ENCODE measurements at places on chromosomes 5 and 9.

DNA sequence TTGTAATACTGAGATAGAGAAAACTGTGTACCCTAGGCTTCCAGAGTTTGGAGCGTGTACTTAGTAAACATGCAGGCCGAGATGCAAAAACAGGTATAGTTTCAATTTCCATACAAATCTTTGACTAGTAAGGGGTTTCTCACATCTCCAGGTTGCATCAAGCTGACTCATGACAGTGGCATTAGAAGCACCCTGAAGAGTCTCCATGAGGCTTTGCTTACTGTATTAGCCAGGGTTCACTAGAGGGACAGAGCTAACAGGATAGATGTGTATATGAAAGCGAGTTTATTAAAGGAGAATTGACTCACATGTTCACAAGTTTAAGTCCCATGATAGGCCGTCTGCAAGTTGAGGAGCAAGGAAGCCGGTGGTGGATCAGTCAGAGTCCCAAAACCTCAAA lies 275.3 kb upstream of the CDH6 start:
- no peak for DNase-seq

GRCh38 chr5:98783051-98783649 lies 9.7 kb downstream of the RGMB start:
- no peak for DNase-seq

- no peak for DNase-seq
Measured at GRCh38 chr9:94649100-94649819, 9.9 kb upstream of the FBP1 start.

GRCh38 chr5:42620579-42621216 lies 135.9 kb upstream of the CCDC152 start:
- no peak for DNase-seq

- no peak for DNase-seq
Measured at GRCh38 chr9:119181561-119181960, 187.7 kb downstream of the BRINP1 start.

- no peak for DNase-seq
Measured at GRCh38 chr5:162268694-162269481, 201.3 kb downstream of the GABRG2 start.

- DNase-seq: no peak
Measured at GRCh38 chr5:19782566-19782965, 205.4 kb downstream of the CDH18 start.

DNA sequence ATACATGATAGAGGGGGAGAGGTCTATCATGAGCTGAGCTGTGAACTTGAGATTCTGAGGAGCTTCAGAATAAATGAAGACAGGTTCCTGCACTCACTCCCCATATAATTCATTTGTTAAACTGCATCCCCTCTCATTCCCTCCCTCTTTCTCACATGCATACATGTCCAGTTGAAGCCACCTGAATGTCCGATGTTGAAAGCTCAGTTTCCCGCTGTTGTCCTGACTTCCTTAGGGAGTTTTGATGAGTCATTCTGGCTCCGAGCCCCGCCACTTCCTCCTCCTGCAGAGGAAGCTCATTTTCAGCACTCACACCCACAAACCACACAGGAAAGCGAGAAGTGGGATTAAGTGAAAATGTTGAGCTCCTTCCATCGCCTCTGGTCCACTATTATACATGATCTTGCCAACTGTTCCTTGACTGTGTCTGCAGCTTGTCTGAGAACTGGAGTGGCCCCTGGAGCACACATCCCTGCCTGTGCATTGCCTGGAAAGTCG lies 121.2 kb downstream of the CEMIP2 start:
- DNase-seq: no peak

DNA sequence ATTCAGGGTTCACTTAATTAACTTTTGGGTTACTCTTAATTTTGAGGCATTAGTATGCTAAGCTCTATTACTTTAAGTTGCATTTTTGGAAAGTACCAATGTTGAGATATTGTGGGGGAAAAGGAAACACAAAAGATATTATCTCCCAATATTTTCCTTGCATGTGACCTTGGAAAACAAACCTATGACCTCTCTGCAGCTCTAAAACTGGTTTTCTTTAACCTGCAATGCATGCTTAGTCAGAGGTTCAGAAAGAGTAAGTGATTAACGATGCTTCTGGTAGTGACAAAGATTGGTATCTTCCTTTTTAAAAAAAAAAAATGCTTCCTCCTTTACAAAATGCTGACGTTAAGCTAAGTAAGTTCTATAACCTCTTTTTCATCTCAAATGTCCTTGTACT lies 44.9 kb upstream of the CDH18 start:
- no peak for DNase-seq

DNA sequence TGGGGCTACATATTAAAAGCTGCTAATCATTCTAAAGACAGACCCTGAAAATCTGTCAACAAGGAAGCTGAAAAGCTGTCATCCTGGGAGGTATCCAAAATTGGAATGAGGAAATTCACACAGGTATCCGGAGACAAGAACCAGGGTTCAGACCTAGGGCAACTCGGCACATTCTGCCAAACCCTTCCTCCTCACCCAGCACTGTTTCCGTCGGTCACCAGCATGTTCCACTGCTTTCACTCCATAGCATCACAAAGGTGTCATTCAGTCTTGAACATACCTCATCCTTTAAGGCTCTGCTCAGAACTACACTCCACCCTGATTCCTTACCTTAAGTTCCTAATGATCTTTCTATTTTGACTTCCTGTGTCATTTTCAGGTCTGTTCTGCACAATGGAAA lies 153.1 kb upstream of the RASA1 start:
- DNase-seq: no peak

DNA sequence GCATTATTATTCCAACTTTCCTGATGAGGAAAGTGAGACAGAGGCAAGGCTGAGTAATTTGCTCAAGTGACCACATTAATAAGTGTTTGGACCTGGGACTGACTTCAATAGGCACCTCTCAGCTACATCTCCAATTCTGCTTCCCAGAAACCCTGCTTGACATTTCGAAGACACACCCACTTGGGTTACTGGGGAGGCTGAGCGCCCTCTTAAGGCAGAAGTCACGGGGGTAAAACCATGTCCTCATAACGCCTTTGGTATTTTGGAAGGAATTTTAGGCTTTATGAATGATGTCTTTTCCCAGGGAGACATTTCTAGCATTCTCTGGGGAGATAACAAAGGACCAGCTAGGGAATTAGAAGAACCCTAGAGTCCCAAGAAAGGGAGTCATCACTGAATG lies 53.3 kb downstream of the TRPC7 start:
- no peak for DNase-seq

- DNase-seq: no peak
Measured at GRCh38 chr5:89218364-89218763, 335.4 kb upstream of the MEF2C start.

GRCh38 chr5:120682851-120683250 lies 218.8 kb downstream of the PRR16 start:
- DNase-seq: no peak

GRCh38 chr5:122180863-122181548 lies 51.7 kb downstream of the ZNF474 start:
- no peak for DNase-seq

DNA sequence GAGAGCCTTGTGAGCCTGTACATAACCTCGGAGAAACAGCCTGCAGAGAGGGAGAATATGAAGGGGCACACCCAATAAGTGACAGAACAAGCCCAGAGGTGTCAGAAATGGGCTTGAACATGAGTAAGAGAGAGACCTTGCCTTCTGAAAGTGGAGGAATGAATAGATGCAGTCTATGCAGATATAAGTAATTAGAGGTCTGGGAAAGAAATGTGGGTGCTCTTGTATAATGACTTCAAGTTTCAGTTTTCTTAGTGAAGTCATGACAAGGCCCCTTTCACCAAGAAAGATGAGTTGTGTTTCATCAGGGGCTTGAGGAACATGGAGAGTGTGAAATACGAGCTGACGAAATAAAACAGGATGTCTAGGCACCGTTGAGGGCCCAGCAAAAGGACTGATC lies 15.1 kb downstream of the GRAMD2B start:
- no peak for DNase-seq

- DNase-seq: no peak
Measured at GRCh38 chr9:129946246-129946995, 96.6 kb downstream of the FNBP1 start.

DNA sequence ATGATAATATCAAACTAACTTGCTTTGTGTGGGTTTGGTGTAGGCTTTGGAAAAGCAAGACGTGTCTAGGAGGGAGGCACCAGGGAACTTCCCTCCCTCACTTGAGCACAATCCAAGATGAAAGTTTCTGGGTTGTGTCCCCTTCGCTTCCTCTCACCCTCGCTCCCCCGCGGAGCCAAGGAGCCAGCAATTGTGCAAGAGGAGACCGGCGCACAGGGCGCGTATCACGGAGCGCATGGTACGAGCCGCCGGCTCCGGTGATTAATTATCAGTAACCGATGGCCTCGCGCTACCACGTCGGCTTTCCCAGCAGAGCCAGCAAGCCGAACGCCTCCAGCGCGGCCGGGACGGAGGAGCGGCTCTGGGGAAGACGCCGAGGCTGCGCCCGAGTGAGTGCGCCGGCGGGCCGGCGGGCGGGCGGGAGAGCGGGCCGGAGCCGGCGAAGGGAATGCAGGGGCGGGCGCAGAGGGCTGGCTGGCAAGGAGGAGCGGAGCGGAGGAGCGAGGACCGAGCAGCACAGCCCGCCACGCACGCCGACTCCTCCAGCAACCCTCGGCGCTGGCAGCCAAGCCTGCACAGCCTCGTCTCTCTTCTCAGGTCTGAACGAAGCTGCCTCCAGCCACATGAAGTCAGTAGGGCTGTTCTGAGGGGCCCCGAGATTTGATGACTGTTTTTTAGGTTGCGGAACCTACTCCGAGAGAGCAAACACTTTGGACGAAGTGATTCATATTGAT lies 143.6 kb downstream of the BNC2 start:
- no peak for DNase-seq

DNA sequence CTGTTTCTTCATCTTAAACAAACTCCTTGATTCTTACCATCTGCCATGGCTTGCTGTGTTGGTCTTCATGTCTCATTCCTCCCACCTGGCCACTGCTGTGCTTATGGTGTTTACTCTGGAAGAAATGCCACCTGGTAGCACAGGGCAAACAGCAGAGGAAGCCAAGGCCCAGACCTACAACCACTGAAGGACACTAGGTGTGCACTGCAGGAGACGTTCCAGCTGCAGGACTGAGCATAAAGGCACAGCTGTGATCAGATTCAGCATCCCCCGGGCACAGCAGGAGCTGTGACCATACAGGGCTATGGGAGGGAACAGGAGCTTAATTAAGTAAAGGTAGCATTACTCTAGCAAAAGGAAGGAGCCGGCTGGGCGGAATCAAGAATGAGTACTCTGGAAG lies 12.6 kb upstream of the GNAQ start:
- DNase-seq: no peak

GRCh38 chr9:81470864-81471263 lies 218.5 kb downstream of the TLE1 start:
- no peak for DNase-seq

DNA sequence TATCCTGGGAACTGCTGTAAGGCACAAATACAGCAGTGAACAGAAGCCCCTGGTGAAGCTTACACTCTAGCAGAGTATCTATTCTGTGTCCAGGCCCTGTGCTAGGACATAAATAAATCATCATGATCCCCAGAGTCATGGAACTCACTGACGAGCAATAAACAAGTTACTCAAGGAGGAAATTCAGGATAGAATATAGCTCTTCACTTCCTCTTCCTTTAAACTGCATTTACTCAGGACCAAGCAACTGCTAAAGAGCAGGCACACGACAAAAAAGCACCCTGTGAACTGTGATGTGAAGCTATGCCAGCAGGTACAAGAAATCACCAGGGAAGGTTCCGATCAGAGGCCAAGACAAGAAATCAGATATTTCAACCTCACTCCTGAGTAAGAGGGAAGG lies 47.8 kb upstream of the NR5A1 start:
- no peak for DNase-seq

GRCh38 chr9:69476016-69476415 lies 151.0 kb downstream of the ENTREP1 start:
- no peak for DNase-seq

- no peak for DNase-seq
Measured at GRCh38 chr5:488744-489688, 35.2 kb downstream of the SLC9A3 start.

- peak; percentile 30 for DNase-seq
Measured at GRCh38 chr5:56314529-56314928, 81.4 kb upstream of the ANKRD55 start.

GRCh38 chr9:124882231-124882630 lies 20.3 kb downstream of the ARPC5L start:
- no peak for DNase-seq
